ENCODE measurements at places on chromosomes 6 and 20.
A peak's percentile ranks its signal among the peaks of the same experiment; 100 is the strongest.

DNA sequence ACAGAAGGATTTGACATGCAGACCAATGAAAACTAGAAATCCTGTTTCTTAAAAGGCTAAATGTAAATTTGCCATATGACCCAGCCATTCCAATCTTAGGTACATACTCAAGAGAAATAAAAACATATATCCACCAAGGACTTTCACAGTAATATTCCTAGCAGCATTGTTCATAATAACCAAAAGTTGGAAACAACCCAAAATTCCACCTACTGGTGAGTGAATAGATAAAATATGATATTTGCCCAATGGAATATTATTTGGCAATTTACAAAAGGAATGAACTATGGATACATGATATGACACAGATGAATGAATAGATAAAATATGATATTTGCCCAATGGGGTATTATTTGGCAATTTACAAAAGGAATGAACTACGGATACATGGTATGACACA lies 22.7 kb downstream of the MTCL3 start:
- DNase-seq, result no peak

- no peak for DNase-seq
Measured at GRCh38 chr20:5535125-5535756, 215.0 kb upstream of the SHLD1 start.

DNA sequence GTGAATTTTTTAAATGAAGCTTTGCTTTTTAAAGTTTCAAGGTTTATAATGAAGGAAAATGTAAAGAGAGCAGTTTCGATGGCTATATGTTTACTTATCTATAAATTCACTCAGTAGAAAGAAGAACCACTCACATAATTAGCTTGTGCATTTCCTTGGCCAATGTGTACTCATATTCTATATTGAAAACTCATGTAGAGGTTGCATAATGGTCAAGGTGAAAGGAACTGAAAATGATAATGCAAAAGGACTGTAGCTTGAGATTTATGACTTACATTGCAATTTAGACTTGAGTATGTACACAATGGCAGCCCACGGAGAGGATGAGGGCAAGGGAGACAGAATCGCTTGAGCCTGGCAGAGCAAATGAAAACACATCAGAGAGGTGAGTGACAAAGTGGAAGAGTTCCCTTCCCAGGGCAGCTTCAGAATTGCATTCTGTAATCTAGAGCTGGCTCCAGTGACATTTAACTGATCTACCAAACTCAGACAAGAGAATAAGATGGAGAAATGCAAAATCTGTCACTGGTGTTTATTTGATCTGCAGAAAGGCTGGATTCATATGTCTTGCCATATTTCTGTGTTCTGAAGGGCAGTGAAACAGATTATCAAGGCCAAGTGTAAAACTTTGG lies 191.8 kb downstream of the TMEM200A start:
- no peak for DNase-seq

DNA sequence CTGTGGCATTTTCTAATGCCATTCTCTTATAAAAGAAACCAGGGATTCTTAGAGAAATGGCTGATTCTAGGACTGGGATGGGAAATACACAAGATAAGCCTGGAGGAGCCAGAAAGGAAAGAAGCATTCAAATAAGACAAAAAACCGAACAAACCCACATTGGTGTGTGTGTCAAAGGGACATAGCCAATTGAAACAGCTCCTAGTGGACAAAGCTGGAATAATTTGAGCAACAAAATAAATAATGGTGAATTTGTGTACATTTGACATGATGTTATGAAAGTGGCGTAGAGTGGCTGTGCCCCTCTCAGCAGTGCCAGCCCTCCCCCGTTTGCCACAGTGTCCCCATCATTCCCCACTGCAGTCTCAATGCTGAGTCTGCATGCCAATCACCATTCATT lies 55.5 kb downstream of the B3GAT2 start:
- DNase-seq, result no peak

- no peak for DNase-seq
Measured at GRCh38 chr6:153043719-153044118, 41.2 kb upstream of the MTRF1L start.

- DNase-seq, result no peak
Measured at GRCh38 chr6:3364391-3364790, 92.5 kb downstream of the SLC22A23 start.

DNA sequence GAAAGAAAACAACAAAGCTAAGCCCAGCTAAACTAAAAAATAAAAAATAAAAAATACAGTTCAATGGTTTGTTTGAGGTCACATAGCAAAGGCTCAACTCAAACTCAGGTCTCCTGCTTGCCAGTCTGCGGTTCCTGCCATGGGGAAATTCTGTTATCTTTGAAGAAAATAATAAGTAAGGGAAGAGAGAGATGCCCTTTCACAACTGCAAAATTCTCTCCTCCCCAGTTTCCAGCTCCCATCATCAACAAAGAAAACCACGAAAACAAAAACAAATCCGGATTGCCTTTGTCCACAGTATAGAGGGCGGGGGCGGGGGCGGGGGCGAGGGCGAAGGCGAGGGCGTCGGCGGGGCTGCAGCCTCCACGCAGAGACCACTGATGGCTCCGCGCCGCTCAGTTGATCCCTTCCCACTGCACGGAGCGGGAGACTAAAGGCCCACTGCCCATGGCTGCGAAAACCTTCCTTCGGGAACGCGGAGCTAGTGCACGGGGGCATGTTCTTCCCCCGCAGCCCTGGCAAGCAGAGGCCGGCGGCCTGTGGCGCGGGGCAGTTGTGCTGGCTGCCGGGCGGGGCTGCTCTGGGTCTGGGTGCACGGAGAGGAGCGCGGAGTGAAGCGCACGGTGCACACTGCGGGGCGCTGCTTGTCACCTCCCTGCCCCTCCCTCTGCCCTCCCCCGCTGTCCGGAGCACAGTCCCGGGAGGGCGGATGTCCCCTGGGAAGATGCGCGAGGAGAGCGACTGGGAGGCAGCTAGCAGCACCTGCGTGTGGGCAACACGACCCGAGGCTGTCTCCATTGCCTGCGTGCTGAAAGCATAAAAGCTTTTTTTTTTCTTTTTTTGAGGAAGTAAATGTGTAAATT lies 54.1 kb upstream of the TPD52L1 start:
- peak; percentile 16 for DNase-seq

GRCh38 chr20:48795732-48796131 lies 32.1 kb downstream of the PREX1 start:
- DNase-seq, result no peak

DNA sequence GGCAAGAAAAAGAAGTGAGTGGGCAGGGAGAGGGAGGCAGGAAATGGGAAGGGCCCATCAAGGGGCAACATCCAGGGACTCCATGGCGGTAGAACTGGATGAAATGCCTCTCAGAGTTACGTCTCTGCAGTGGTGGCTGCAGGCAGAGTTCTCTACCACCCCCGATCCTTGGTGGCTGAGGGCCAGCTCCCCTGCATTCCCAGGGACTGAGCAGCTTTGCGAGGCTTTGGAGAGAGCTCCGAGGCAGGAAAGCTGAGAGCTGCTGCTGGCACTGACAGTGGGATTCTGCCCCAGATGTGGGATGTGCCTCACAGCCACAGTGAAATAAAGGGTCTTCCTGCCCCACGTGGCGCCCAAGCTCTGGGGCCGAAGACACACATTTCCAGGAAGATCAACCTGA lies 236.6 kb downstream of the SLC24A3 start:
- DNase-seq, result no peak

- no peak for DNase-seq
Measured at GRCh38 chr20:40451552-40451951, 237.5 kb downstream of the MAFB start.

DNA sequence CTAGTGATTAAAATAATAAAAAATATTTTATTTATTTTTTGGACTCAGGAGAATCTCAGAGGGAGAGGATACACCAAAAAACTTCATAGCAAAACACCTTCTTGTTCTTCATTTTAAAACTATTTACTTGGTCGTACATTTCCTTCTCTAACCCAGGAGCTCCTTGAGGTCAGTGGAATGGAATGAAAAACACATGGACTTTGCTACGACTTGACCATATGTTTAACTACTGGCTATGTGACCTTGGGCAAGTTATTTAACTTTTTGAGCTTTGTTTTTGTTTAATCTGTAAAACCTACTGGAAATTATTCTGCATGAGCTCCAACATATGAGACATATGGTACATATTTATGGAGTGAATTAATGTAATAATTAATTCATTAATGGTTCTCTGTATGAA lies 1005.5 kb upstream of the CITED2 start:
- DNase-seq, result no peak

- DNase-seq, result no peak
Measured at GRCh38 chr20:4135385-4136077, 120.2 kb upstream of the RNF24 start.
